ENCODE measurements at places on chromosomes 12 and 14. TPM values are rescaled to one million over a fixed set of nuclear protein-coding genes. Genes with fewer than 3 reads are reported as not detected.

The KRT86 gene
- 0.04 TPM for total RNA-seq

GRCh38 chr12:92778525-92778924, 75.7 kb downstream of the PLEKHG7 start:
- DNase-seq, result no peak

The SLC10A1 gene
- total RNA-seq, result not detected

DNA sequence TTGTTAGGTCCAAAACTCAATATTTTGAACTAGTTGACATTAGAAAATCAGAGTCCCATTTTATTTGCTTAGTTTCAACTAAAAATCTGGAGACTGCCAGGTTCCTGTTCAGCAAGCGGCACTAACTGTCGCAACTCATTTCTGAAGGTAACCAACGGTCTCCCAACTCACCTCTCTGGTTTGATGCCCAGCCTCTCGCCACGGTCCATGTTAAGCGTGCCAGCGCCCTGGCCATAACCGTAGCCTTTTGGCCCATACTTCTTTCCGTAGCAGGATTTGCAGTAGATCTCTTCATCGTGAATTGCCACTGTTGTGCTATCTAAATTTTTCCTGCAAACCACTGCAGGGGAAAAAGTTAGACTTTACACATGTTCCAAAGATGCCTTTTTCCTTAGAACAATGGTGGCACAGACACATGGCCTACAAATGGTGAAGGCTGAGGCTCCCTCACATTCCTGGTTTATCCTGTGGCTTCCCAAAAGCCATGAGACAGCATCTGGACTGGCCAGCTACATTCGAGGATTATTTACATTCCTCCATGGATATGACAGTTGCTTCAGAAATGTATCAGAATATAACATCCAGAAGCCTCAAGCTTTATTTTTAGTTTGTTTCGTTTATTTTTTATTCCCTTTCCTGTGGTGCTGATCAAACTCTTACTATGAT, 15.7 kb downstream of the CSRP2 start:
- DNase-seq, result peak; percentile 66

DNA sequence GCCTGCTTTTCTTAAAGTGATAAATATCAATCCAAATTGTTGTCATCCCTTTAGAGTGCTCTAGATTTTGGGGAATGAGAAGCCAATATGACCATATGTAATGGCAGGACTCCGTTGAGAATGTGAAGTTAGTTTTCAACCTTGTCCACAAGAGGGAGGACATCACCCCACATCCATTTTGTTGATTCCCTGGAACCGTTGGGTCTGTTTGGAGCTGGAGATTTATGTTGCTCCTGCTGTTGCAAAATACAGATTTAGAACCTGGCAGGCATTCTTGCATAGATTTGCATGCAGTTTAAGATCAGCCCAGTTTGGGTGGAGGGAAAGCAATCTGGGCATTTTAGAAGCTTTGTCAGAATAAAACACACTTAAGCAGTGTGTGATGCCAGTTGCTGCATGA, 620.1 kb downstream of the NRXN3 start:
- DNase-seq, result no peak

The LTBR gene
- total RNA-seq, result 32.9 TPM

DNA sequence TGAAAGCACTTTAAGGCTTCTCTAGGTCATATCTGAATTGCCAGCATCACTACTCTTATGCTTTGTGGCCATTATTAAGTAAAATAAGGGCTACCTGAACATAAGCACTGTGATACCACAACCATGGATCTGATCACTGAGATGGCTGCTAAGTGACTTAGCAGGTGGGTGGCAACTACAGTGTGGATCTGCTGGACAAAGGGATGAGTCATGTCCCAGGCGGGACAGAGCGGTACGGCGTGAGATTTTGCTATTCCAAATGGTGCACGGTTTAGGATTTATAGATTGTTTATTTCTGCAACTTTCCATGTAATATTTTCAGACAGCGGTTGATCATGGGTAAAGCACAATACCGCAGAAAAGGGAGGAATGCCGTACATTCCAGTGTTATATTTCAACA, 39.4 kb downstream of the MLXIP start:
- DNase-seq, result no peak

GRCh38 chr12:9588749-9589148, 19.0 kb downstream of the KLRB1 start:
- peak; percentile 32 for DNase-seq

The AVPR1A gene
- 11.7 TPM for total RNA-seq

- DNase-seq, result no peak
Measured at GRCh38 chr12:132411457-132411856, 78.5 kb upstream of the FBRSL1 start.

The FAR2 gene
- 10.2 TPM for total RNA-seq

The PLEKHH1 gene
- 0.75 TPM for total RNA-seq

DNA sequence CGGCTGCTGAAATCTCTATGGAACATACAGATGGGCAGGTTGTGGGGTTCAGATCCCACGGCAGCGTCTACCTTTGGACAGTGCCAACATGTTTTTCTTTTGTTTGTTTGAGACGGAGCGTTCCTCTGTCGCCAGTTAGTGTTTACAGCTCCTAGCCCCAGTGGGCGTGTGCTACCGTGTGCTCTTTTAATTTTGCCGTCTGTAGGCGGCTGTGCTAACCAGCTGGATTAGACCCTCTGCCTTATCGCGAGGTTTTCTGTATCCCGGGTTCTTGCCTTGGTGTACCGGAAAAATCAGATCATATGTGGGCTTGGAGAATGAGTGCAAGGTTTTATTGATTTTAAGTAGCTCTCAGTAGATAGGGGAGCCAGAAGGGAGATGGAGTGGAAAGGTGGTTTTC, 9.8 kb upstream of the GALNT6 start:
- DNase-seq, result no peak

The MGP gene
- total RNA-seq, result 500 TPM

The KRT85 gene
- total RNA-seq, result not detected

The CPNE8 gene
- total RNA-seq, result 11.7 TPM

The EMC9 gene
- 29.9 TPM for total RNA-seq

The OR4E2 gene
- total RNA-seq, result not detected

The OLR1 gene
- total RNA-seq, result 0.13 TPM

The NOS1 gene
- total RNA-seq, result 0.18 TPM

GRCh38 chr12:7118881-7119280, 9.8 kb downstream of the RBP5 start:
- DNase-seq, result no peak

GRCh38 chr12:123035841-123036240, 55.4 kb downstream of the ARL6IP4 start:
- no peak for DNase-seq

The GDF3 gene
- not detected for total RNA-seq

The OR6C75 gene
- not detected for total RNA-seq

GRCh38 chr14:59634617-59635016, 58.0 kb upstream of the CCDC175 start:
- no peak for DNase-seq

The WNT5B gene
- 38.8 TPM for total RNA-seq

The TAS2R7 gene
- not detected for total RNA-seq

The RNASE7 gene
- total RNA-seq, result not detected

DNA sequence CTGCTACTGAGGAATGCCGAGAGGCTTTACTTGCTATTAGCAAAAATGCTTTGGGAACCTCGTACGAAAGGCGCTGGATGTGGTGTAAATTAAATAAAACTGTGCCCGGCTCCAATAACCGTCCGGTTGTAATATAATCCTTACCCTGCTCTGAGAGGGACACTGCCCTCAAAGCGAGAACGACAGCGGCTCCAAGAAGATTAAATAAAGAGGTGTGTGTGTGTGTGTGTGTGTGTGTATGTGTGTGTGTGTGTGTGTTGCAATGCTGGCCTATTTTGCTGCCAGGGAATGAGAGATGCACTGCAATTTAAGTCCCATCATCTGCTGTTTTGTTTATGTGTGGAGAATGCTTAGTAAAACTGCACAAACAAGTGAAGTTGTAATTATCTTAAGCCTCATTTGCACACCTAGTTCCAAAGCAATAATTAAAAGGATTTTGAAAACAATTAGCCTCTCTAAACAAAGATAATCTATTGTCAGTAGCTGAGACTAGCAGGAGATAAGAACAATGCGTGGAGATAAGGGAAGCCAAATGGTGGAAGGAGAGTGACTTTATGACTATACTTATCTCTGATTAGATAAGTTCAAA, 1.2 kb upstream of the SIX1 start:
- peak; percentile 73 for DNase-seq

DNA sequence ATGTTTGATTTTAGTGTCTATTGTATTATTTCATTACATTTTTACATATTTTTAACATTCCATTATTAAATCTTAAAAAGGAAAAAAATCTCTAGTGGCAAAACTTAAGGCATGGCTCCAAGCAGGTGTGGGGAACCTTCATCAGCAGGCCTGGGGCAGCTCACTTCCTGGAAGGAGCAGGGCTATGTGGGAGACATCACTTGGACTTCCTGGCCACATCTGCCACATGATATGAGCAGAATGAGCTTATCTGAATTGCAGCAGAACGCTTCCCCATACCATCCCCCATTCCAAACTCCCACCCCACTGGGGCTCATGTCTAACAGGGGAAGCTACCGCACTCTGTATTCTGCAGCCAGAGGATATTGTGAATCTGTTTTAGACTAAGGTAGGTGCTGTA, 35.0 kb upstream of the KCNA1 start:
- DNase-seq, result no peak

GRCh38 chr14:48805315-48805714, 780.9 kb downstream of the RPS29 start:
- no peak for DNase-seq

GRCh38 chr12:104643819-104644669, 187.3 kb downstream of the CHST11 start:
- peak; percentile 64 for DNase-seq

- DNase-seq, result no peak
Measured at GRCh38 chr12:79938843-79939242, 3.9 kb upstream of the PPP1R12A start.

DNA sequence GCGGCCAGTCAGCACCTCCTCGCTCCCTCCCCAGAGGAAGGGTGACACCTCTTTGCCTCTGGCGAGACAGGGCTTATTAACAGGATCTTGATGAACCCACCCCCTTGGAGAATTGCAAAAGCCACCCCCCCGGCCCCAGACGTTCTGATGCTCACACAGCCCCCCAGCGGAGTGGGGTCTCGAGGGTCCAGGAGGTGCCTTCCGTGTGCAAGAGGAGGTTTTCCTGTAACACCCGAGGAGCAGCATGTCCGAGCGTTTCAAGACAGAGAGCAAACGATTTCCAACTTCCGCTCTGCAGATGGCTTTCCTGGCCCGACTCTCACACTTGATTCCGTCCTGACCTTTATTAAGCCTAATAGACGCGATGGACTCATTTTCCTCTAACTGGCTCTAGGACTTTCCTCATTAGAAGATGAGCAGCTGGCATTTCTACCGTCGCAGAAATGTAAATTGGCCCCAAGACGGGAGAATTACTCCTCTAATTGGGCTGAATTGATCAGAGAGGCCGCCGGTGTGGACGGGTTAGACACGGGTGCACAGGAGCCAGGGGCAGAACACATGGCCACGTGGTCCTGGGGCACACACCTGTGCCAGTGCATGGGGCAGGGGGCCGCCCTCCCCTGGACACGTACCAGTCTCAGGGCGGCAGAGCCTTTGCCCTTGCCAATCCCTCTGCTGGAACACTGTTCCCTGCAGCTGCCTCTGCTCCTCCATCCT, 84.4 kb downstream of the NOC4L start:
- DNase-seq, result peak; percentile 49

GRCh38 chr12:65189028-65189718, 19.8 kb downstream of the LEMD3 start:
- no peak for DNase-seq

DNA sequence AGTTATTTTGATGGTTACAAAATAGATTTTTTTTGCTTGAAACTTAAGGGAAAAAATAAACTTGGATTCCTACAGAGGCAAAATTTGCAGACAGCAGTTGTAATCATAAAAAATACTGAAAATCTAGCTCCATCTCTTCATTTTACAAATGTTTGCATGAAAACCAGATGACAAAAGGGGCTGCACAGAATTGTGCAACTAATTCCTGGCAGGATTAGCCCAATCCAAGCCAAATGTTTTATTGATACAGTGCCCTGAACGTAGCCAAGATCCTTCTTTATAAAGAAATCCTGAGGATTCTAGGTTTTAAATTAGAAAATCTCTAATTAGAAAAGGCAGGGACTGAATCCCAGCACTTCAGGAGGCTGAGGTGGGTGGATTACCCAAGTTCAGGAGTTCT, 356.4 kb upstream of the SEL1L start:
- DNase-seq, result peak; percentile 89

The RFLNA gene
- 8.7 TPM for total RNA-seq

GRCh38 chr14:31541702-31542101, 19.5 kb upstream of the NUBPL start:
- no peak for DNase-seq

- no peak for DNase-seq
Measured at GRCh38 chr14:75628816-75629215, 31.9 kb downstream of the ERG28 start.

The NKX2-8 gene
- total RNA-seq, result not detected

- no peak for DNase-seq
Measured at GRCh38 chr12:101256266-101256665, 23.6 kb upstream of the UTP20 start.

DNA sequence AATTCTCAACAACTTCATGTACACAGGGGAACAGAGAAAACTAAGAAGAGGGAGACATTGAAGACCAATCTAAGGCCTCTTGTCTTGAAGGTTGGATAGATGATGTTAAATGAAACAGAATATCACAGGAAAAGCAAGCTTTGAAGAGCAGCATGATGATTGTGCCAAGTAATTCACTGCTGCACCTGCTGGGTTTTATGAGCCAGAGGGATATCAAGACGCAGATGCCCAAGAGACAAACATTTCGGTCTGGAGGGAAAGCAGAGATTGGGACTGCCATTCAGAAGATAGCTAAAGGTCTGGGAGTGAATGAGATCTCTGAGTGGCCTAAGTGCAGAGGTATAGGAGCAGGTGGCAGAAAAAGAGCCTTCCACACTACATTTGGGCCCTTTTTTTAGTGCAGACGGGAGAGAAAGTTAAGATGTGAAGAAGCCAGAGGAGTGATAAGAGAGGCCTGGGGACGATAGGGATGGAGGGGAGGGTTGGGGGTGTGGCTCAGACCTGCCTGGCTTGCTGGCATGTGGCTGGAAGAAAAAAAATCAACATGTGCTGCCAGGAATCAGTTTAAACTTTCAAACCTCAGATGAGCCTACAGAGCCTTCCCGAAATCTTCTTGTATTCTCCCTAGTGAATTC, 200.6 kb downstream of the AEBP2 start:
- DNase-seq, result peak; percentile 30

DNA sequence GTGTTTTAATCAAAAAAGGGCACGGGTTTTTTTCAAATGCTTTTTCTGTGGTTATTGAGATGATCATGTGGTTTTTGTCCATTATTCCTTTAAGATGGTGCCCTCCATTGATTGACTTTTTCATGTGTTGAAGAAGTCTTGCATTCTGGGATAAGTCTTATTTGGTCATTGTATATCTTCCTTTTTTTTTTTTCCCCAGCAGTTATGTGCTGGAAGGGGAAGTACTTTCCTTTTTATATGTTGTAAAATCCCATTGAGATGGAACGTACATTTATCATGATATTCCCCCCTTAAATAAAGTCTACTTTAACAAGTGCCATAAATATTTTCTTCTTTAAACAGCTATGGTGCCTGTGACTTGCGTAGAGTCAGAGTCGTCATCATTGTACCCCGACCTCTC, 24.8 kb upstream of the MUCL1 start:
- DNase-seq, result no peak

All from muscle of leg (tissue), 16 donors.